Renal cortex interstitium (tissue), 15 donors: ENCODE measurements at places on chromosomes 2 and 18.

- no peak for DNase-seq
Observed at GRCh38 chr2:97706708-97707345, 6.5 kb upstream of the ZAP70 start.

DNA sequence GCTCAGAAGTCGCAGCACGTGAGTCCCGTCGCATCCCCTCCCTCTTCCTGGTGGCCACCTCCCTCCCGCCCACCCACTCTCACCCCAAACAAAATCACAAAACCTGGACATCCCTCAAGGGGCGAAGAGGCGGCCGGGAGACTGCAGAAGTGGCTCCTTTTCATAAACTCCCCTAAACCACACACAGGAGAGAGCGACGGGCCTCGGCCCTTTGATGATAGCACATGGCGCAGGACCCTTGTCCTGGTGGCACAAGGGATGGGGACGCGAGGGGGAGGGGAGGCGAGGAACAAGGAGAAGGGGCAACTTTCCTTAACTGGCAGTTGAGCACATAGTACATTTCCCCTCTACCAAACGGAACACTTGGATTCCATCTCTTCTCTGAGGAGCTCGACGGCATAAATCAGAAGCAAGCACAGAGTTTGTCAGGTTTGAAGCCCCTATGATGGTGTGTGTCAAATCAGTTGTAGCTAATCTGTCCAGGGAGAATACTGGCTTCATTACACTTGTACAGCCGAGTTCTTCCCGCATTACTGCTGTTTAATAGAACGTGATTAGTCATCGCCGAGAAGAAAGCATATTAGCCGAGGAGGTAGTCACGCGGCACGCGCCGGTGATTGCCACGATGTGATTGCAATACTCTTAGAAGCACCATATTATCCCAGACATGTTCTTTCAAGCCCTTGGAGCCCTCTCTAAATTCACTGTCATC lies 43.8 kb downstream of the GBX2 start:
- no peak for DNase-seq

GRCh38 chr2:222315443-222316121 lies 16.8 kb upstream of the PAX3 start:
- DNase-seq = no peak

DNA sequence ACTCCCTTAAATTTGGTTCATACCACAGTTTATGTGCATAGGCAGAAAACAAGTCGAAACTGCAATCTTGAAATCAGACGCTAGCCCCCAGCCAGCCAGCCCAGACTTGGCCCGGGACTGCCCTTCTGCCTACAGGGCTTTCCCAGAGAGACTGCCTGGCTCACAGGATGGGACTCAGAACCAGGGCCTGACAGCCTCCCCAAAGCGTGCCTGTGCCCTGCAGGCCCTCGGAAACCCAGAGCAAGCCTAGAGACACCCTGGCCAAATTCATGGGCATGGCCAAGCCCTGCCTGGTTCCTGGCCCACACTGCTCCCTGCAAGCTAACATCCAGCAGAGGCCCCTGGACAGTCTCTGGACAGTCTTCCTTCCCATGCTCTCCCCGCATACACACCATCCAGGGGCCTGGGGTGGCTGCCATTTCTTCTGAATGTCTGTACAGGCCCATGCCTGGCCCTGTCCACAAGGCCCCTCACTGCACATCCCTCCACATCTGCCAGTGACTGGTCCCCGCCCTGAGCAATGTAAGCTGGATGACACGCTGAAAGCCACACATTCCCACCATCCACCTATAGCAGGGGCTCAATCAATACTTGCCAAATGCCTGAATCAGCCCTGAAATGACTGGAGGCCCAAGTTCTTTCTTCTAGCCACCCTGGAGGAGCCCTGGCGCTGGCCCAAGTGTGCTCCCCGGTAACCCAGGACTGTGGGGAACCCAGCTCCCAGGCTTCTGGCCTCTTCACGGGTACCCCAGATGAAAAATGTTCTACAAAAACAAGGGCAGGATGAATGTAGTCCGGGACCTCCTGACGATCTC lies 73.1 kb downstream of the HDAC4 start:
- no peak for DNase-seq

- peak; percentile 46 for DNase-seq
Observed at GRCh38 chr18:37322492-37323035, 243.0 kb downstream of the CELF4 start.

DNA sequence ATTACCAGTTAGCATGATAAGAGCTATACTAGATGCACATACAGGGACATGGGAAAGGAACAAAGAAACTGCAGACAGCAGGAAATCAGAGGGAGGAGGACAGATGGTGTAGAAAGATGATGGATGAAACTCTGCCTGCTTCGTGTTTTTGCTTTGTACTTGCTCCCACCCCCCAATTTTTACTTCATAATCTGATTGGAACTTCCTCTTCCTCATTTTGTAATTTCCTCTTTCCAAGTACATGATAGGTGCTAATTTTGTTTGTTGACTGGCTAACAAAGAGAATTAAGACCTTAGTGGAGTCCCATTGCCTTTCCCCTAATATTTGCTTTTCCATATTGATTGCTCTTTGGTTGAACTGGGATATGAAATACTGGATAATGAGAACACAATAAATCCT lies 76.0 kb upstream of the PELI1 start:
- DNase-seq = no peak

DNA sequence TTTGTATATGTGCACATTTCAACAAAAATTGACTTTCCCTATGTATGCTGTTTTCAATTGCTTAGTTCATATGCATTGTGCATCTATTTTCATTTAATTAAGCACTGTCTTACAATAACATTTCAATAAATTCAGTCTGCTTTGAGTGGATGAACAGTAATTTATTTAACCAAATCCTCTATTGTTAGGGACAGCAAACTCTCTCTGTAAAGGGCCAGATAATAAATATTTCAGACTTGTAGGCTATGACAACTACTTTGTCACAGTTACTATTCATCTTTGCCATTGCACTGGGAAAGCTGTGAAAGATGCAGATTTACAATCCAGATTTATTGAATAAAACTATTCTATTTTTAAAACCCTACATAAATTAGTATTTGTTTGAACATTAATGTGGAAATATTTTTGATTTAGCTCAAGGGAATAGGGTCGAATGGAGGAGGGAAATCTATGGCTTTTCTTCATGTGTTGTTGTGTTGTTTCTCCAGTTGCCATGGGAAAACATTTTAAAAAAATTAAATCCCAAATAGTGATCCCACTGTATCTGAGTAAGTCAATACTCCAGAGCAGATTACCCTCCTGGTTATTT lies 14.2 kb upstream of the RAB27B start:
- DNase-seq = no peak

DNA sequence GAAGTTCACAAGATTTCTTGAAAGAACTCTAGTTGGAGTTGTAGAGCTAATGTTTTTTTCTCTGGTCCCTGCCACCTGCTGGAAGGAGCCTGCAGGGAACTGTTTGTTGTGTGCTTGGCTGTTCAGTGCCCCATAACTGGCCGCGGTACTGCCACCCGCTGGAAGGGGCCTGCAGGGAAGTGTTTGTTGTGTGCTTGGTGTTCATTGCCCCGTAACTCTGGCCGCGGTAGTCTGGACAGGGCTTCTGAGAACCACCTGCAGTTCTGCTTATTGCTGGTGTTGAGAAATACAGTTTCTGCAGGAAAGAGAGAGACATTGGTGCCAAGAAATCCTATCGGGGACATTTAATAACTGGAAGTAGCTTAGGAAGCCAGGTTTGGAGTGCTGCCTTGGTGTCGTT lies 58.1 kb downstream of the AGAP1 start:
- DNase-seq = peak; percentile 41

- no peak for DNase-seq
Observed at GRCh38 chr2:3075991-3076340, 301.7 kb downstream of the EIPR1 start.

DNA sequence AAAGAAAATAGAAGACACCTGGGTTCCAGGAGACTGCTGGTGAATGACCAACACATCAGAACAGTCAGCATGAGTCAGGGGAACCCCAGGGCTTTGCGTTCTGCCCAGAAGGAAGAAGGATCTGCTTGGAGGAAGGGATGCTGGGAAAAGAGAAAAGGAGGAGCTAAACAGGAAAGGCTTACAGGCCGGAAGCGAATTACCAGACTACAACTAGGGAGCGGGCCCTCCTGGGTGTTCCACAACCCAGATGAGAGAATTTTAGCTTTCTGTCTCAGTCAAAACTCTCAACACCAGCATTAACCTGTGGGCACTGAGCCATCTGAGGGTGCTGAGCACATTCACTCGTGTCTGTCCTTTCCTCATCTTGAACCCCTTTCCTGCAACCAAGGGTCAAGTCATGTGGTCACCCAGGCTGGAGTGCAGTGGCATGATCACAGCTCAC lies 19.2 kb downstream of the CDC42EP3 start:
- no peak for DNase-seq

DNA sequence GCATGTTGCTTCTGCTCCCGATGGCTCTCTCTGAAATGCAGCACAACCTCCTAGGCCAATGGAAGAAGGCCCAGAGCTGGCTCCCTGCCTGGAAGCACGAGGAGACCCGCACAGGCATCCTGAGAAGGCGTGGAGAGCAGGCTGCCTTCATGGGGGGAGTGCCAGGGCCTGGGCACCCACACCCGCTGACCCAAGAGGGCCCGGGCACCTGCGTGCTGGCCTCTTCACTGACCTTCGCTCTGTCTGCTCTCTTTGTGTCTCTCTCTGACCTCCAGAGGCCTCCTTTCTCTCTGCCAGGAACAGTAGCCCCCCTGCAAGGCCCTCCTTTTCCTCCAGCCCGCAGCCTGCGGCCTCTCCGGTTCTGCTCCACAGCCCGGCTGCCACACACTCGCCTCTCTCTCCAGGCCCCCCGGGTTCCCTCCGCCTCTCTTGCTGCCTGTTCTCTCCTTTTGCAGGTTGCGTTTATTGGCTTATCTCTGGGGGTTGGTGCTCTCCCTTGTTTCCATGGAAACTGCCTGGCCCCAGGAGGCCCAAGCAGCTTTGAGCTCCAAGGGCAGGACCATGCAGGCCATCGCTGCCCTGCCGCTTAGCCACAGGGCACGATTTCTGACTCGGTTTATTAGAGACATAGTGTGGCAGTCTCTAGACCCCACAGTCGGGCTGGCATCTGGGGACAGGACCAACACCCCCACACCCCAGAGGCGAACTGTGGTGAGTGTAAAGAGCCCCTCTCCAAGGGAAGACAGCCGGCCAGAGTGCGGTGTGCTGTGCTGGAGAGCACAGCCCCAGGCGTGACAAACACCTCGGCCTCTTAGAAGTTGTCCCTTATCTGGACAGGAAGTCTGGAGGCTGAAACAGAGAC lies 1.7 kb downstream of the MZT2B start:
- no peak for DNase-seq

DNA sequence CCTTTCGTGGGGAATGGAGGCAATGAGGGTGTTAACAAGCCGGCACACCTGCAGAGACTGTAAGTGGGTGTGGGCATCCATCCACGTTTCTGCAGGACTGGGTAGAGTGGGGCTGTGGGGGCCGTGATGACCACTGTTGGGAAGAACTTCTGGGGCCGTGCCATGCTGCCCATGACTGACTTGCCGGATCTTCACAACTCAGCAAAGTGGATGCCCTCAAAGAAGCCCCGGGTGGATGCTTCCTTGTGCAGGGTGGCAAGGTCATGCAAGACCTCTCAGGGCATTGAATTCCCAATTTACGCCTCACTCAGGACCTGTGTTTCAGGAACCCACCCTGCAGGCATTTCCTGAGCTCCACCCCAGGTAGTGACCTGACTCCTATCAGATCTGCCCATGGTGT lies 143.5 kb upstream of the TPO start:
- no peak for DNase-seq

GRCh38 chr2:149954981-149955600 lies 367.5 kb upstream of the MMADHC start:
- no peak for DNase-seq

GRCh38 chr2:780002-780401 lies 102.8 kb upstream of the TMEM18 start:
- no peak for DNase-seq

DNA sequence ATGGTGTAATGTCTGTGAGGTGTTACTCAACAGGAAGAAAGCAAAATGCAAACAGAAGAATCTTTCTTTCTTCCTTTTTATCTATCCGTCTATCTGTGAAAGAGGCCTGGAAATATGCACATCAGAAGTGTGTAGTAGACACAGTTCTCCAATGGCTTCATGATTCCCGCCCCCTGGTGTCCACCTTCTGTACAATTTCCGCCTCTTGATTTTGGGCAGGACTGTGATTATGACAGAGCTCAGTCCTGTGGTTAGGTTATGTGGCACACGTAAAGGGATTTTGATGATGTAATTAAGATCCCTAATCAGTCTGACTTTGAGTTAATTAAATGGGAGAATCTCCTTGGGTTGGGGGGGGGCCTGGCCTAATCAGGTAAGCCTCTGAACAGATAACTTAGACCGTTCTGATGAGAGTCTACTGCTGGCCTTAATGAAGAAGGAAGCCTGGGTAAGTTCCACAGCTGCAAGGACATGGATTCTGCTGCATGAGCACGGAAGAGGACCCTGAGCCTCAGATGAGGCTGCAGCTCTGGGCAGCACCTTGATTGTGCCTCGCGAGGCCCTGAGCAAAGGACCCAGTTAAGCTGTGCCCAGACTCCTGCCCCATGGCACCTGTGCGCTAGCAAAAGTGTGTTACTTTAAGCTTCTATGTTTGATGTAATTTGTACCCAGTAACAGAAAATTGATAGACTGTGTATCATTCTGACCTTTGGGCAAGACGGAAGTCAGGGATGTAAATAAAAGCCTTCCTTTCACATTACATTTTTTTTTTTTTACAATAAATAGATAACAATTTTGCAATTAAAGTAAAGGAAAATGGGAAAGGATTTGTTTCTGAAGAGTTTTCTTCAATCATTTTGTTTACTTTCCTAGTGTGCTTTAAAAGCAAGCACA lies 11.3 kb upstream of the KCNF1 start:
- DNase-seq = no peak

DNA sequence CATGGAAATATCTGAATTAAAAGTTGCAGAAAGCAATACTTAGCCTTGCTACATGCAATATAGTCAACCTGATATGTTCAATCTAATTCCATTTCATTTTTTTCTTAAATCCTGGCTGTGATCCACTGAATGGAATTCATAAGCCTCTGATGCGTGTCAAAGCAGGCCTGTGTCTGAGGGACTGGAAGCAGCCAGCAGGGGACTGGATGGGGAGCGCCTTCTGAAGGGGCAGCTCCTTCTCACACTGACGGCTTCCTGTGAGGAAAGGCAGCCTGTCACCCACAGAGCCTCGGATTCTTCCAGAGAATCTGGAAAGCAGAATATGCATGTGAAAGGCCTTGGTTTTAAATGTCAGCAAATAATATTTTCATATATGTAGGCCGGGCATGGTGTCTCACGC lies 73.5 kb downstream of the KCNF1 start:
- DNase-seq = peak; percentile 27
